ENCODE measurements at places on chromosomes 12 and 14. TPM values are rescaled to one million over a fixed set of nuclear protein-coding genes. Genes with fewer than 3 reads are reported as not detected.

- no peak overlapping the region for H3K27ac ChIP-seq
- no peak for DNase-seq
- H3K36me3 ChIP-seq = no peaks in the 10 kb centered on the region
- H3K27me3 ChIP-seq = peaks cover 46% of the 10 kb centered on the region
- H3K4me1 ChIP-seq = no peaks in the 10 kb centered on the region
Measured at GRCh38 chr14:97224016-97224415, 426.8 kb downstream of the VRK1 start.

GRCh38 chr12:39824505-39825212 lies 205.1 kb upstream of the ABCD2 start:
- no peaks in the 10 kb centered on the region for H3K4me1 ChIP-seq
- H3K27ac ChIP-seq = peak overlapping the region; percentile 29
- H3K36me3 ChIP-seq = no peaks in the 10 kb centered on the region
- no peak for DNase-seq

- no peaks in the 10 kb centered on the region for H3K27me3 ChIP-seq
- no peaks in the 10 kb centered on the region for H3K36me3 ChIP-seq
- no peak overlapping the region for H3K27ac ChIP-seq
Measured at GRCh38 chr12:90017316-90017715, 308.7 kb upstream of the ATP2B1 start.

- no peaks in the 10 kb centered on the region for H3K36me3 ChIP-seq
- DNase-seq = no peak
- H3K27ac ChIP-seq = no peak overlapping the region
- no peak overlapping the region for H3K4me3 ChIP-seq
Measured at GRCh38 chr14:20799456-20799891, 3.2 kb downstream of the RNASE1 start.

DNA sequence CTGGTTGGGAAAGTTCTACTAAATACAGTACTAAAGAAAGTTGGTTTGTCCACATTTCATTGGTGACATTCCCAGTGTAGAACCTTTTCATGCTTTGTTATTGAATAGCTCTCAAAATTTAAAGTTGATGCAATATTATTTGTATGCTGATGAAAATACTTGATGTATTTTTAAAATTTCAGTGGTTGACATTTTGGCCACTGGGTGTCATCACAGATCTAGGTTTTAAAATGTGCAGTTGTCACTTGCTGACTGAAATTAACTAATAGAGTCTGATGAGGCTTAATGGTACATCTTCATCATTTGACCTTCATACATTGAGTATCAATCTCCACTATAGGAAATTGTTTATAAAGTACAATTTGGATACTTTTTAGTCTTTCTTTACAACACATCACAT lies 37.1 kb downstream of the CMAS start:
- no peaks in the 10 kb centered on the region for H3K27me3 ChIP-seq
- H3K27ac ChIP-seq = no peak overlapping the region
- no peaks in the 10 kb centered on the region for H3K4me1 ChIP-seq
- H3K36me3 ChIP-seq = no peaks in the 10 kb centered on the region

GRCh38 chr14:64717870-64718269 lies 13.6 kb downstream of the PLEKHG3 start:
- 0 out of 2 replicates have a peak, but pooled peaks cover 3% of the 10 kb centered on the region for H3K36me3 ChIP-seq
- peak overlapping the region; percentile 55 for H3K27ac ChIP-seq
- DNase-seq = peak; percentile 87
- no peaks in the 10 kb centered on the region for H3K27me3 ChIP-seq
- H3K4me1 ChIP-seq = peaks cover 75% of the 10 kb centered on the region

The BEGAIN gene
- total RNA-seq = not detected

The COCH gene
- 1.4 TPM for total RNA-seq

The SMCO2 gene
- total RNA-seq = 1.9 TPM

The OR6C2 gene
- total RNA-seq = not detected

The BICDL1 gene
- 18.6 TPM for total RNA-seq

The RTN1 gene
- not detected for total RNA-seq

The KLRC4 gene
- not detected for total RNA-seq

Data from PC-9 (cell line).